HT1080 (cell line): ENCODE measurements at places on chromosomes 2 and 18.

DNA sequence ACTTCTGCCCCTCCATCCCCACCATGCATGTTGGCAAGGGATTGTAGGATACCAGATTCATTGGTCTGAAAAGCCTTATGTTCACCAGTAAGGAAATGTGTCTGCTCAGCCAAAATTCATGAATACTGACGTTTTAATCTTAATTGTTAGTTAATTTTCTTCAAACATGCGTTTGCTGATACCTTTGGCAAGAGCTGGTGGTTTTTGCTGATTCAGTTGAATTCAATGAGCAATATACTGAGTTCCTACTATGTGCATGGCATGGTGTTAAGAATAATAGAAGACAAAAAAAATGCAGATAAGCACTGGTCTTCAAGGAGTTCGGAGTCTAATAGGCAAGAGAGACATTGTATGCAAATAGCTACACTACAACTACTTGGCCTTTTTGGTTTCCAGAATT is 811.6 kb downstream of the BCL11A start:
- DNase-seq: no peak

DNA sequence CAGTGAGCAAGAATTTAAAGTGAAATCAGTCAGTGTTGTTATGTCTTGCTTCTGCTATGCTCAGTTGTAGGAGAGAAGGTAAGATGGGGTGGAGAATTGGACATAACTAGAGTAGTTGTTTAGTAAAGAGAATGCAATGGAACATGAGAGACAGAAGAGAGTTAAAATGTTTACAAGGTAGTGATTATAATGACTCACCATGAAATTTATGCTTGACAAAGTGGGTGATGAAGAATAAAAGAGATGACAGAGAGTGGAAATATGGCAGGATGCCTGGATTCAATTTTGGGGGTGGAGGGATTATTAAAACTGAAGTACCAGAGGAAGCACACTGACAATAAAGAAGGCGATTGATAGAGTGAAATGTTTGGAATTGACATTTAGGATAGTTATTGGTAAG is 10.6 kb downstream of the SCG2 start:
- no peak for DNase-seq

DNA sequence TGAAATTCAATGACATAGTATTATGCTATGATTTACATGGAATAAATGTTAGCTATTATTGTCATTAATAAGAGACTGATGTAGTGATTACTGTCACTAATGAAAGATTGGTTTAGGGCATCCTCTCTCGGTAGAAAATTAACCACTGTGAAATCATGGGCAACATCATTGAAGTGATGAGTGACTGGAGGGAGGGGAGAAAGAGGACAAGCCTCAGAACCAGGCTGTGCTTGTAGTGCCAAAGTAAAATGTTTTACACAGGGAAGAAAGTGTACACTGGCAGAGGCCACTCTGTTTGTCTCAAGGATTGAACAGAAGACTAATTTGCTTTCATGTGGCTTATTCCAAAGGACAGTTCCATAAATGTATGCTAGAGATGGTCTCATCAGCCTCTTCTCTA is 456.2 kb upstream of the TCF4 start:
- no peak for DNase-seq

DNA sequence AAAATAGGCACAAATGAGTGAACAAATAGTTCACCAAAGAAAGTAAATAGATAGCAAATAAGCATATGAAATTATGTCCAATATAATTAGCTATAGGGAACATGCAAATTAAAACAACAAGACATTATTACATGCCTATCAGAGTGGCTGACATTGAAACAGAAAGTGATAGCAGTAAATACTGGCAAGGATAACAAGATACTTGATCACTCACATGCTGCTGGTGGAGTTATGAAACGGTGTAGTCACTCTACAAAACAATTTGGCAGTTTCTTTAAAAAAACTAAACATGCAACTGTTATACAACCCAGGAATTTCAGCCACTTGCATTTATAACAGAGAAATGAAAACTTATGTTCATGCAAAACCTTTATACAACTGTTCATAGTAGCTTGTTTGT is 439.2 kb upstream of the ACVR2A start:
- no peak for DNase-seq
